ENCODE measurements at places on chromosomes 2 and 18. TPM values are rescaled to one million over a fixed set of nuclear protein-coding genes. Genes with fewer than 3 reads are reported as not detected.

- no peak for DNase-seq
Measured at GRCh38 chr2:183040604-183041003, 2.3 kb upstream of the NCKAP1 start.

GRCh38 chr18:79962835-79963657 is 1.4 kb upstream of the HSBP1L1 start:
- peak; percentile 80 for DNase-seq

DNA sequence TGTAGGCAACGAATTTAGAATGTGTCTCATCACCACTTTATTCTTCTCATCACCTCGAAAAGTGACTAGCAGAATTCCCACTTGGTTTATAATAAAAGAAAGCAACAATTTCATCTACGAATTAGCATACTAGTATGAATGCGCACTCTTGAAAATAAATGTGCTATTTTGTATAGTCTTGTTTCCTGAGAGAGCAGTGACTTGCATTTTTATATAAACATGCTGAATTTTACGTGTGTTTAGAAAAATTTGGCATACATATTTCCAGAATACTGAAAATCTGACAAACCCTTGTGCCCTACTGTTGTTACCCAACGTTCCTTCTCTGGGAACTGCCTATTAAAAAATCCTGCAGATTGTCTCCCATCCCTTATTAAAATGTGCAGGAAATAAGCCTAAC is 786.8 kb downstream of the TSN start:
- no peak for DNase-seq

Gene UGT1A4
- total RNA-seq = not detected

Gene AQP12B
- total RNA-seq = not detected

Gene TM4SF20
- not detected for total RNA-seq

Data from activated CD8-positive, alpha-beta T cell treated with anti-CD3 and anti-CD28 coated beads for 36 hours (primary cell).